ENCODE measurements at places on chromosomes 16 and 17.

GRCh38 chr16:28569021-28569420, 15.3 kb downstream of the SGF29 start:
- DNase-seq: no peak

DNA sequence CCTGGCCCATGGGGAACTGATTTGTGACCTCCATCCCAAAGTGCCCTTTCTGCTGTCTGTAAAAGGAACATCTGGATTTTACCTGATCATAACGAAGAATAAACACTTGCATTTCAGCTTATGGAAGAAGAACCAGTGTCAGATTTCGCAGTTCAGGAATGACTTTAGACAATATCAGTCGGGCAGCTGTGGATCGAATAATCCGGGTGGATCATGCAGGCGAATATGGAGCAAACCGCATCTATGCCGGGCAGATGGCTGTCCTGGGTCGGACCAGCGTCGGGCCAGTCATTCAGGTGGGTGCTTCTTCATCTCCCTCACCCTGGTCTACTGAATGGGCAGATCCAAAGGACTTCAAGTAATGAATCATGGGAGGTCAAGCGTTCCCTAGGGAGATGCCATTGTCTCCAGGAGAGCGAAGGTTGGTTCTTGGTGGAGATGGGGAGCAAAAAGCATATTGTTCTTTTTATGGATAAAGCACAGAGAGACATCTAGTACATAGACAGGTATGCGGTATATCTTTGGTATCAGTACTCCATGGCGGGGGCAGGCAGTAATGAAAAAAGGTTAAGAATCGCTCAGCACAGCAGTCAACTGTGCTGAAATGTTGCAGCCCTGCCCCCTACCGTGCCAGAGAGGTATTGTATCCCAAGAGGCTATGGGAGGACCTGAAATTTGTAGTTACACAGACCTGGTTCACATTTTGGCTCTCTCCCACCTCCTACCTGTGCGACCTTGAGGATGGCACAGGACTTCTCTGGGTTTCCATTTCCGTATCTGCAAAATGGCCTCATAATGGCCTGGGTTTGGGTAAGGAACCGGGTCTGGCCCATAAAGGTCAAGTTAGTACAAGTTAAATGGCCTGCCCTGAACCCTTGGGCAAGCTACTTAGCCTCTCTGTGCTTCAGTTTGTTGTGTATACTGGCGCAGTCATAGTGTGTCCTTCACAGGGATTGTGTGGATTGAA, 4.7 kb downstream of the COQ7 start:
- DNase-seq: no peak

GRCh38 chr17:82217120-82217529, 4.5 kb upstream of the CCDC57 start:
- no peak for DNase-seq

- no peak for DNase-seq
These were observed 19.2 kb downstream of the ADCY7 start for GRCh38 chr16:50285406-50286003.

- peak; percentile 75 for DNase-seq
These were observed 55.9 kb upstream of the ADCY7 start for GRCh38 chr16:50210266-50211038.

DNA sequence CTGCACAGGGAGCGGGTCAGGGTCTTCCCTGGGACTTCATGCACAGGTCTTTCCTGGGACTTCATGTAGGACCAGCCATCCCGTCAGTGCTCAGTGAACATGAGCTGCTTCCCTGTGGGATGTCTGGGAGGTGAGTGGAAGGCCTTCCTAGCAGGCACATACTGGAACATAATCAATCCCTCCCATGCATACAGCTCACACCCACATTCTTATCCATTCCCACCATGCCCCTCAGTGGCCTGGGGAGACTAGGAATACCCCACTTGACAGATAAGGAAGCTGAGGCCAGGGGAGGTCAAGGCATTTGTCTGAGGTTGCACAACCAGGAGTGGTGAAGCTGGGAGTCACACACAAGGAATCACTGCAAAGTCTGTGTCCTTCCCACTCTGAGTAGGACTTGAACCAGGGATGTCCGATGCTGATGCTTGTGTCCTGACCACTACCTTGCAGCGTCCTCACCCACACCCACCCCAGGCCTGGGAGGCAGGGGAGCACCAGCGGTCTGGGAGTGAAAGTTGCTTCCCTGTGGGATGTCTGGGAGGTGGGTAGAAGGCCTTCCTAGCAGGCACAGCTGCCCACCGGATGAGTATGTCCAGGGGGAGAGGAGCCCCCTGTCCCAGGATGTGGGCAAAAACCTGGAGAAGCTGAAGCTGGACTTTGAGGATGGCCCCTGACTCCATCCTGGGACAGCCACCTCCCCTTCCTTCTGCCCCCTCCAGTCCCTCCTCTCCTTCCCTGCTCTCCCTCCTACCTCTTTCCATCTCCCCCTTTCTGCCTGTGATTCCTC, 1.0 kb upstream of the NLRC5 start:
- no peak for DNase-seq

- no peak for DNase-seq
These were observed 12.9 kb upstream of the ELAC2 start for GRCh38 chr17:13030459-13031300.

DNA sequence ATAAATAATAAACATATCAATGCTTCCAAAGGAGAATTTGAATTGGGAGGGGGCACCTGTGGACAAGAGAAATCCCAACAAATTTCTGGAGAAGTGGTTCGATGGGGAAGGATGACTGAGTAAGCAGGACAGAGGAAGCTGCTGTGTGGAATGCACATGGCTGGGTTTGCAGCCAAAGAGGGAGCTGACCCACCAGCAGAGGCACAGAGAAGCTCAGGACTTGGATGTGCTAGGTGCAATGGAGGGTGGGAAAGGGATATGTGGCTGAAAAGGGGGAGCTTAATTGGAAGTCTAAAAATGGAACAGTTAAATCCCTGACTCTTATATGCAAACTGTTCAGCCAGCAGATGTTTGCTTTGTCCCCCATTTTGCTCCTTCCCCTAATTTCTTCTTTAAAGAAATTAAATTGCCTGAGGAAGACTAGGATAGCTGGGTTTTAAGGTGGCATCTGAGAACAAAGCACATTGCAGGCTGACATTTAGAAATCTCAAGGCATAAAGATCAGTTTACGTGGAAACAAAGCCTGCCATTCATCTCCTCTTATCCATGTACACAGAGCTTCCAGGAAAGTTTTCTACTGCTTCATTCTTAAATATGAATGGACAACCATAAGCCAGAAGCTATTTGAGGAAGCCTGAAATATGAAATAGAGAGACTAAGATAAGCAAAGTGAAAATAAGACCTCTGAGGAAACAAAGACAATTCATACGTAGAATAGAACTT, 23.0 kb upstream of the TNS4 start:
- DNase-seq: no peak

DNA sequence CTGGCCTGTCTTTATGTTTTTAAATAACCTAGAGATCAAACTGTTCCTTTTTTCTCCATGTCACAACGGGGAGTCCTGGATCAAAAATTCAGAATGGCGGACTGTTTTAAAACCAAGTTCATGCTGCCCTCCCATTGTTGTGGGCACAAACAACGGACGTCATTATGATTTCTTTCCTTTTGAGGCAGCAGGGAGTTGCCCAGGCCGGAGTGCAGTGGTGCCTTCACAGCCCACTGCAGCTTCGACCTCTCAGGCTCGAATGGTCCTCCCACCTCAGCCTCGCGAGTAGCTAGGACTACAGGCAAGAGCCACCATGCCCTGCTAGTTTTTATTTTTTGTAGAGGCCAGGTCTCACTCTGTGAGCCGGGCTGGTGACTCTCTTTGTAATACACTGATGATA, 26.5 kb downstream of the NDE1 start:
- no peak for DNase-seq

DNA sequence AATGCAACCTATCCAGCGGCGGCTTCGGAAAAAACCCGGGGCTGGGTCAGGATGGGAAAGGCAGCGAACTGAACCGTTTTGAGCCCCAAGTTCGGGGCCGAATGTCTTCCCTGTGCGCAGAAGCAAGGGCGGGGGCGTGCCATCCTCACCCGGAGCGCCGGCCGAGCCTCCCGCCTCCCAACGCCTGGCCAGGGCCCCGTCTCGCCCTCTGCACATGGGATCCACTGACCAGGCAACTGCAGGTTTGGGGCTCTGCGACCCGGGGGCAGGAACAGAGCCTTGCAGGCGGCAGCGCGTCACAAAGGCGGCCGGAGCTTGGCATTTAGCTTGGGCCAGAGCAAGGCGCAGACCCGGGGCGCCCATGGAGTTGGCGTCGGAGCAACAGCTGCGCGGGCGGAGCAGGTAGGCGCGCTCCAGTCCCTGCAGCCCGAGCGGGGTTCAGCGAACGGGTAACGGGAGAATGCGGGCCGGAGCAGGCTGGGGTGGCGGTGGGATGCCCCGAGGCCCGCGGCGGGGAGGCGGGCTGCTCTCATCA, at the start of gene FBXO39:
Gene FBXO39 (plus strand): TSS at position 345 of the 535 bp plus-strand sequence. CDS start 3,654 bp downstream, outside the sequence.
- no peak for DNase-seq

DNA sequence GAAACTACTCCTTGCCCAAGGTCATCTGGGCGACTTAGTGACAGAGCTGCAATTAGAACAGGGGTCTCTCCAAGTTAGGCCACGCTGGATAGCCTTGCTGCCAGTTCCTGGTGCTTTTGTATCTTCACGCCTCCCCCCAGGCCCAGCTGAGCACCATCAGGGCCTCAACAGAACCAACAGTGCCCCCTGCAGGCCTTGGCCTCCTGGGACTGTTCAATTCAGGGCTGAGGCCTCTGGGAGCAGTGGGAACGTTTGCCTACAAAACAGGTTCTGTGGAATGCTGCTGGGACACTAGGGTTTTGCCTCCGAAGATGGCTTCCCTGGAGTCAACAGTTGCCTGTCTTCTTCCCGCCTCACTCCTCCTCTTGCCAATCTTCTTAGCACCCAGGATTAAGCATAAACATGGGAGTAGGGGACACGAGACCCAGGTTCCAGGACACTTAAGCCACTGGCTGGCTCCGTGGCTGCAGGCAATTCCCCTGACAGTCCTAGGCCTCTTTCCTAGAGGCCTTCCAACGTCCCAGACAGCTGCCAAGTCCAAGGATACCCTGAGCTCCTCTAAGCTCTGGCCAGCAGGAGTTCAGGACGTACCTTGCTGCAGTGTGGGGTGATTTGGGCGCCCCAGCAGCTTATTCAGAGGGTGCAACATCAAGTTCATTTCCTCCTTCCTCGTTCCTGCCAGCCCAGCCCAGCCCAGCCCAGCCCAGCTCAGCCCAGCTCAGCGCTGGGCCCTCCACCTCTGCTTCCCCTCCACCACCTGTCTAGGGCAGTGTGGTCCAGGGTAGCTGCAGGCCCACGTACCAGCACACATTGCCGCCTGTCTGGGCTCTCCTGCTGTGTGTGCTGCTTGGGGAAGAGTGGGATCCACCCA, 246.6 kb upstream of the RPL38 start:
- peak; percentile 76 for DNase-seq

DNA sequence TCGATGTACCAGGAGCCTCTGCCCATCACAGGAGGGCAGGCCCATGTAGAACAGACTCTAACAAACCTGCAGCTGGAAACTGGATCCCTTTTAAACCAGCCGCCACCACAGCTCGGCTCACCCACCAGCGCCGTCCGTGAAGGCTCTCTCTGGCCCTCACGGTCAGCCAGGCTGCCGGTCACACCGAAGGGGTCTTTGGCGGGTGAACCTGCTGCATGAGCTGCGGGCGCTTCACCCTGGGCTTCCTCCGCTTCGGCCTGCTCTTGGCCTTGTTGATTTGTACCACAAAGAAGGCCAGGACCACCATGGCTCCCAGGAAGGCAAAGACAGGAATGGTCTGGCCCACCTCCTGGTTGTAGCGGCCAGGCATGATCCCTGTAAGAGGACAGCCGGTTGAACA, 11.7 kb upstream of the SLC38A8 start:
- DNase-seq: no peak

DNA sequence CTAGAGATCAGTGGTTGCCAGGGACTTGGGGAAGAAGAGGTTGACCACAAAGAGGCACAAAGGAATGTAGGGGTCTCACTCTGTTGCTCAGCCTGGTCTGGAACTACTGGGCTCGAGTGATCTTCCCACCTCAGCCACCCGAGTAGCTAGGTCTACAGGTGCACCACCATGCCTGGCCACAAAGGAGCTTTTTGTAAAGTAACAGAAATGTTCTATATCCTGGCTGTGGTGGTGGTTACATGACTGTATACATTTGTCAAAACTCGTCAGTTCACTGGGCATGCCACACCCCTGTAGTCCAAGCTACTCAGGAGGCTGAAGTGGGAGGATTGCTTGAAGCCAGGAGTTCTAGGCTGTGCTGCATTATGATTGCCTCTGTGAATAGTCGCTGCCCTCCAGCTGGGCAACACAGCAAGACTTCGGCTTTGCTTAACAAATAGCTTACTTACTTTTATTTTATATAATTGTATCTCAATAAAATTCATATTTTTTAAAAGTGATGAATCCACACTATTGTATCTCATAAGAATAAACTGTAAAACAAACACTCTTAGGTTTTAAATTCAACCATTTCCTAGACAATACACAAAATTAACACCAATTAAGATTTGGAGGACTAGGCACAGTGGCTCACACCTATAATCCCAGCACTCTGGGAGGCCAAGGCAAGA, 5.0 kb downstream of the SKA2 start:
- DNase-seq: no peak

- DNase-seq: no peak
These were observed 7.6 kb downstream of the SEZ6L2 start for GRCh38 chr16:29891525-29892457.

GRCh38 chr16:11639008-11639562, 29.2 kb upstream of the SNN start:
- no peak for DNase-seq

- no peak for DNase-seq
These were observed 35.4 kb downstream of the ADAM11 start for GRCh38 chr17:44793885-44794842.

- no peak for DNase-seq
These were observed 648.1 kb downstream of the TOX3 start for GRCh38 chr16:51898872-51899271.

GRCh38 chr17:54324813-54325212, 502.1 kb downstream of the KIF2B start:
- no peak for DNase-seq

DNA sequence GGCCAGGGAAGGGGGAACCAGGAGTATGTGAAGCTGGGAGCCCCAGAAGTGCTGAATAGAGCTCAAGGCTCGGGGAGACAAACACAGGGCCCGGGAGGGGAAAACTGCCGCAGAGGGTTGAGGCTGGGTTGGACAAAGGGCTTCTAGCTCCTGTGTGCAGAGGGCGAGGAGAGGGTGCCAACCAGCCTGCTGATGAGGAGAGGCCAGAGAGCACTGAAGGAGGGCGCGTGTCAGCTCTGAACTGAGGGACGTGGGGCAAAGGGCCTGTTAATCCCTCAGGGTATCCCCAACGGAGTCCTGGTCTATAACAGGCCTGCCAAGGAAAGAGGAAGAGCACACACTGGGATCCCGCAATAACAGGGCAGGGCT, 151.3 kb downstream of the C16orf78 start:
- no peak for DNase-seq

GRCh38 chr17:40451420-40451819, 8.2 kb downstream of the IGFBP4 start:
- DNase-seq: peak; percentile 19

Data from hypothalamus (tissue), 51 donors.